ENCODE measurements at places on chromosomes 16 and 17. TPM values are rescaled to one million over a fixed set of nuclear protein-coding genes. Genes with fewer than 3 reads are reported as not detected.

DNA sequence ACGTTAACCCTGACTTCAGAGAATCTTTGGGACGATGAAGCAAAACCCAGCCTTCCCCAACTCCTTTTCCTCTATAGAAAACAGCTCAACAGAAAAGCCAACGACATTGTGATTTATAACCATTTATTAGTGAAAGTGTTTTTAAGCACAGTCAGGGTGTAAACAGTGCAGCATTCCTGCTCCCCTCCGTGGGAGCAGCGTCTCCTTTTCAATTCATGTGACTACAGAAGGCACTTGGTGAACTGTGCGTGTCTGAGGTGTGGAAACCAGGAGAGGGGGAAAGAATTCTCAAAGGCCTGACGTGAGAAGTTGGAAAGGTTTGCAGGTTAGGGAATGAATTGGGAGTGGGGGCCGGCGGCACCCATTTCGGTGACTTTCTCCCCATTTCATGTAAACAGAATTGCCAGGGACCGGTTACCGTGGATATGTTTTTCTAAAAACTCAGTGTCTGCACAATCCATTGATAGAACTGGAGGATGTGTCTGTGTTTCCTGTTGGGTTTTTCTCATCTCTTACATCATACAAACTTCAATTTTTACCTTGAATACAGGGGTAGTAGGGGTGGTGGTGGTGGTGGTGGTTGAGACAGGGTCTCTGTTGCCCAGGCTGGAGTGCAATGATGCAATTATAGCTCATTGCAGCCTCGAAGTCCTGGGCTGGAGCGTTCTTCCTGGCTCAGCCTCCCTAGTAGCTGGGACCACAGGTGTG lies 53.1 kb downstream of the NDE1 start:
- no peak for DNase-seq

DNA sequence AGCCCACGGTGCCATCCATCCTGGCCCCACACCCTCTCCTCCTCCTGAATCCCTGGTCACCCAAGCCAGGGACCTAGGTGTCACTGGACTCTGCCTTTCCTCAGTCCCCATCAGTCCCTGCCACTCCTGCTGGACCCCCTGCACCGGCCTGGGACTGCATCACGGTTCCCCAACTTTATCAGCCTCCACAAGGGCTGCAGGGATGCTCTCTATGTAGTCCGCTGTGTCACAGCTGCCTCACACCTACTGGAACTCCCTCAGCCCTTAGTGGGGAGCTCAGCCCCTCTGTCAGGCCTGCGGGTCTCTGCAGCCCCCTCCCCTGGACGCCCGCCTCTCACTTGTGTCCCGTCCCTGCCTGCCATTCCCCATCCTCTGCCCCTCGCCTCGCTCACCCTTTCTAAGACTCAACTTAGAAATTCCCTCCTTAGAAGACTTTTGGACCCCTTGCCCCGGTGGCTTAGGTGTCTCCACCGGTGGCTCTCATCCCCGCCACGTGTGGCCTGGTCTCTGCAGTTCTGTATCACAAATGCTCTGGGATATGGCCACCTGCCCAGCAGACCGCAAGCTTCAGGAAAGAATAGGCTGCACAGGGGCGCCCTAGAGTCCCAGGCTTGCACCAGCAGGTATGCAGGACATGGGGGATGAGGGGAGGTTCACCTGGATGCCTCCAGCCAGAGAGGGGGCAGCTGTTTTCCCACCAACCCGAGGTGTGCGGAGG lies 62.9 kb downstream of the PRMT7 start:
- no peak for DNase-seq

- no peak for DNase-seq
These were observed 7.3 kb downstream of the DLX4 start for GRCh38 chr17:49976163-49976827.

GRCh38 chr17:557371-557770 lies 157.3 kb downstream of the VPS53 start:
- DNase-seq, result no peak

DNA sequence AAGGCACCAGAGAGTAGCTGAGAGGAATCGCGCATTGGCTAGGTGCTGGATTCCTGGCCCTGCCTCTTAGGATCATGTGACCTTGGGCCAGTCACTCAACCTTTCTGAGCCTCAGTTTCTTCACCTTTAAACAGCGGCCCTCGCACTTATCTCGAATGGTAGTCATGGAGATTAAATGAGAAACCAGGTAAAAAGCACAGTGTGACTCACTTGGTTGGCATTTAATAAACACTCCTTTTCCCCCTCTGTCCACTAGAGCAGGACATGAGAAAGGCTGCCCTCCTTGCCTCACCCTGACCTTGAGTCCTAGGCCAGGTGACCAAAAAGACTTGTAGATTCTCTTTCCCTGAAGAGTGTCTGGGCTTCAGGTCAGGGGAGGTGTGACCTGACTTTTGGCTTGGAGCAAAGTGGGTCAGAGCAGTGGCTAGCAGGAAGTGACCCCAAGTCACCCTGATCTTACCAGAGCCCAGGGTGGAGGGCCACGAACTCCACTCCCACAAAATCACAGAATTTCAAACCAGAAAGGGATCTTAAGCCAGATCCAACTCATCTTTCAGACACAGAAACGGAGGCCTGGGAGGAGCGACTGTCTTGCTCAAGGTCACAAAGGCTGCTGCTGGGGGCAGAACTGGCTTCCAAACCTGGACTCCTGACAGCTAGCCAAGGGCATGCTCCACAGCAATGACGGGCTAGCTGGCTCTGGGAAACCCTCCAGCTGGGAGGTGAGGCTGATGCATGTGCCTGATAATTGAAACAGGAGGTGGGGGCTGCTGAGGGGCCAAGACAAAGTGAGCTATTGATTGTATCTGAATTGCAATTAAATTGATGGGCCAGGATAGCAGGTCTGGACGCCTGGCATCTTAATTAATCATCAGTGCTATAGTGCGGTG lies 65.2 kb downstream of the PIPOX start:
- DNase-seq, result no peak

DNA sequence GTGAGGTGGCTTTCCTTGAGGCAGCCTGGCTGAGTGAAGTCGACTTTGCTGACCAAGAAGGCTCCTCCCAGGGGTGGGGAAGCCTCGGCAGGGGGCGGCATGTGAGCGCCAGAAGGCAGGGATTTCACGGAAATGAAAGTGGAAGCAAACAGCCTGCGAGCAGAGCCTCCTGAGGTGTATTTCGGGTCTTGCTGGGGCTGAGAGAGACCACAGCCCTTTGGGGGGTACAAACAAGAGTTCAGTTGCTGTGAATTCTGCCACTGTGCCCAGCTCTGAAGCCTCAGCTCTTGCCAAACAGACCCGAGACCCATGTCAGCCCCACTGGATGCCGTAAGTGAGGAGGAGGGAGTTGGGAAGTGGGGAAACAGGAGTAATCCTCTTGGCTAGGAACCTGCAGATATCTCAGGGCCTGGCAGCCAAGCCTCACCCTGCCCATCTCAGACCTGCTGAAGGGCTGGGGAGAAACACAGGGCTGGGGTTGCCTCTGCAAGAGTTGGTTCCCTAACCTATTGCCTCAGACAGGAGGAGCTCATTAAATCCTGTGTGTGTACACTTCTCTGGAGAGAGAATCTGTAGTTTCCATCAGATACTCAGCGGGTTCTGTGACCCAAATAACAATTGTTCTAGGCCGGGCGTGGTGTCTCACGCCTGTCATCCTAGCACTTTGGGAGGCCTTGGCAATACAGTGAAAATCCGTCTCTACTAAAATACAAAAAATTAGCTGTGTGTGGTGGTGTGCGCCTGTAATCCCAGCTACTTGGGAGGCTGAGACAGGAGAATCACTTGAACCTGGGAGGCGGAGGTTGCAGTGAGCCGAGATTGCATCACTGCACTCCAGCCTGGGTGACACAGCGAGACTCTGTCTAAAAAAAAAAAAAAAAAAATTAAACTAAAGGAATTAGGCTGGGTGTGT lies at the start of gene IFI35:
IFI35 (plus strand) TSS at position 146 of the 913 bp plus-strand sequence; CDS start at position 310, 164 bp downstream.
- DNase-seq, result peak; percentile 51

DNA sequence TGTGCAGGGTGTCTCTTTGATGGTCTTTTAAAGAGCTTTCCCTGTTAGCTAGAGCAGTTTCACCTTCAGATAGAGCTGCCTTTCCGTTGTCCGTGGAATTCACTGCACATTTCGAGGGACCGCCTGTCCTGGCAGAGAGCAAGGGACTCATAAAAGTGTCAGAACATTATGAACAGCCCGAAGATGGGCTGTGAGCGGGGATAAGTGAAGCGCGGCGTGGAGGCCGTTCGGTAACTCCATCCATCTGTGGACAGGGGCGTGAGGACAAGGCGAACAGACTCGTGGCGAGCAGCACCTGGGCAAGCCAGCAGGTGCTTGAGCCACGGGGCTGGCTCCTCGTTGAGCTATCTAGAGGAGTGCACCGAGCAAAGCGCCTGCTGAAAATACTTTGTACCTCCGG lies 371.2 kb downstream of the MAF start:
- no peak for DNase-seq

- DNase-seq, result no peak
These were observed 38.0 kb downstream of the MMP15 start for GRCh38 chr16:58063377-58064076.

GRCh38 chr16:50580180-50580798 lies 32.1 kb downstream of the NKD1 start:
- DNase-seq, result no peak

DNA sequence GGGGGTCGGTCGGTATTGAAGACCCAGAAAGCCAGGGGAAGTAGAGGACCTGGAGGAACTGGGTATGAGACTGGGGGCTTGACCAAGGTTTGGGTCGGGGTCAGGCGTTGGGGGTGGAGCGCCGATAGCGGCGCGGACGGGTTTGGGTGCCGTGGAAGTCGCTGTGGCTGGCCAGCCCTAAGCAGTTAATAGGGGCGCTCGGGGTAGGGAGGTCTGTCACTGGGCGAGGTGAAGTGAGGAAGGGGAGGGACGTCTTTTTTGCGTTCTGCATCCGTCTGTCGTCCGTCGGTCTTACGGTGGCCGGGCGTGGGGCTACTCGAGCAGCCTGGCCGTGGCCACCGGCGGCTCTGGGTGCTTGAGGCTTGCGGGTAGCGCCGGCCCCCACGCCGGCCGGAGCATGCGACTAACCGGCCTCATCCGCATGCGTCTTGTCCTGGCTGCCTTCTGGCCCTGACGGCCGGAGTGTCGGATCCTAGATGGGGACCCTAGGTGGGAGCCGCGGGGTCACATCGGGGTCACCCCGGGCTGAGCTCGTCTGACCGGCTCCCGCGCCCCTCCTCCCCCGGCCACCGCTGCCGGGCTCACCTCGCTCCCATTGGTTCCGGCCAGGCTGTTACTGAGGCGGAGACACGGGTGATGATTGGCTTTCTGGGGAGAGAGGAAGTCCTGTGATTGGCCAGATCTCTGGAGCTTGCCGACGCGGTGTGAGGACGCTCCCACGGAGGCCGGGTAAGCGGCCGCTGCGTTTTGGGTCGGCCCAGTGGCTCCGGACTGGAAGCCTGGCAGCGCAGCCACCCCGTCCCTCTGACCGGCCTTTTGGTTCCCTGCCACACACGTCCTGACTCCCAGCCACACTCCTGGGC lies 10.3 kb upstream of the TMEM88 start:
- DNase-seq, result no peak

DNA sequence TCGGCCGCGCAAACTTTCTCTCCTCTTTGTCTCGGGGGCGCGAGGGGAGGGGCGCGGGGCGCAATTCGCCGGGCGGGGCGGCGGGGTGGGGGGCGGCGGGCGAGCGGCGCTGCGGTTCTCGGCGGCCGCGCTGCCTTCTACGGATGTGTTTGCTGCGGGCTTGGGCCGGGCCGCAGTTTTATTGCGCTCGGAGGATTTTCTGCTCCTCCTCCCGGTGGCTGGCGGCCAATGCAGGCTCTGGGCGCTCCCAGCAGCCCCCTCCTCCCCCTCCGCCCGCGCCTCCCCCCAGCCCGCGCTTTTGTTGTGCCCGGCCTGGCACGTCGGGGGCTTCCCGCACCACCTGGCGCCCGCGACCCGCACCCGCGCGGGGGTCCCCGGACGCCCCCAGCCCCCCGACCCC lies at the start of gene TIMP2:
TIMP2 (minus strand) TSS at position 154 of the 400 bp plus-strand sequence. CDS start 299 bp downstream, outside the sequence.
- peak; percentile 30 for DNase-seq

GRCh38 chr16:84992717-84993075 lies 18.6 kb downstream of the ZDHHC7 start:
- DNase-seq, result no peak

DNA sequence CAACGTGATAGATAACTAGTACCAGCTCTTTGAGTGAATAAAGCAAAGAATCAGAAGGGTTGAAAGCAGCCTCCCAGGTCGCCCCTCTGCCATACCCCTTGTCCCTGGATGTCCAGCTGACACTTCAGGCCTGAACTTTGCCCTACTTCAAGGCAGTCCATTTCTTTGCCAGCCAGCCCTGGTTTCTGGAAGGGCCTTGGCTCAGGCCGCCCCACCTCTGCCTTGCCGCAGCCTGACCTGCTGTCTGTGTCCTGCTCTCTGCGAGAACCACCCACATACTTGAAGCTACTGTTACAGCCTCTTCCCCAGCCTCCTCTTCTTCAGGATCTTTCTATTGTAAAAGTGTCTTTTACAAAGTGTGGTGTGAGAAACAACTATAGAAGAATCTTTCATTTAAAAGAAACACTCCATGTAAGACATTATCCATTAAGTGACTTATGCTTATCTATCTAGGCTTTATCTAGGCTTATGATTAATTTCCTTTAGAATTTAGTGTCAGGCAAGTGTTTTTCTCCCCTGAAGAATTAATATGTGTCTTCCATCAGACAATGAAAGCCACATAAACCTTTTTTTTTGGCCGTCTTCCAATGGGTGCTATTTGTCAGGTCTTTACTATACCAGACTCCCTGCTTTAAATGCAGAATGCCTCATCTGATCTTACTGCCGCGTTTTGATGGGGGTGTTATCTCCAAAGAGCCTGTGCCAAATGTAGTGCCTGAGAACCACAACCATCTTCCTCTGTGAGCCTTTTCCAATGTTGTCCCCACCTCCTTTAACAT lies 133.9 kb downstream of the SOCS1 start:
- no peak for DNase-seq

GRCh38 chr16:67164599-67165061 lies at the start of gene HSF4:
Gene HSF4, plus strand, starts transcription at chr16:67164745. Its CDS starts 67 bp downstream, at chr16:67164812.
- no peak for DNase-seq

The ELMO3 gene
- polyA plus RNA-seq, result 0.56 TPM

The UTP18 gene
- 6.8 TPM for polyA plus RNA-seq

The HEATR9 gene
- not detected for polyA plus RNA-seq

The FBXO39 gene
- polyA plus RNA-seq, result 0.07 TPM

The CHD9NB gene
- polyA plus RNA-seq, result 0.71 TPM

The MYH2 gene
- 0.34 TPM for polyA plus RNA-seq

The RAB26 gene
- 0.67 TPM for polyA plus RNA-seq

The ABI3 gene
- 0.71 TPM for polyA plus RNA-seq

The TSPAN10 gene
- 3.0 TPM for polyA plus RNA-seq

The VAT1L gene
- 6.5 TPM for polyA plus RNA-seq

The DLX4 gene
- polyA plus RNA-seq, result 0.29 TPM

The IRX5 gene
- 1.8 TPM for polyA plus RNA-seq

The COG1 gene
- 39.4 TPM for polyA plus RNA-seq
